ENCODE measurements at places on chromosomes 1 and 21.

DNA sequence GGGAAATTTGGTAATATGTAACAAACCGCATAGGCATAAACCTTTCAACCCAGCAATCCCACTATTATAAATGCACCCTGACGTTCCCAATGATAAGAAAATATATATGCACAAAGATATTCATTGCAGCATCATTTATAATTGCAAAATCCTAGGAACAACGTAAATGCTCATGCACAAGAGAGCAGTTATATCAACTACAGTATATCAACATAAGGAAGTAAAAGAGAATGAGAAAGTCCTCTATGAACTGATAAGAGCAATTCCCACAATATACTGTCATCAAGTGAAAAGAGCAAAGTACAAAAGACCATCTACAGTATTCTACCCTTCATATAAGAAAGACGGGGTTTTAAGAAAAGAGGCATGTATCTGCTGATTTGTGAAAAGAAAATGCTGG is 229.9 kb downstream of the SLC45A1 start:
- no peak for DNase-seq

DNA sequence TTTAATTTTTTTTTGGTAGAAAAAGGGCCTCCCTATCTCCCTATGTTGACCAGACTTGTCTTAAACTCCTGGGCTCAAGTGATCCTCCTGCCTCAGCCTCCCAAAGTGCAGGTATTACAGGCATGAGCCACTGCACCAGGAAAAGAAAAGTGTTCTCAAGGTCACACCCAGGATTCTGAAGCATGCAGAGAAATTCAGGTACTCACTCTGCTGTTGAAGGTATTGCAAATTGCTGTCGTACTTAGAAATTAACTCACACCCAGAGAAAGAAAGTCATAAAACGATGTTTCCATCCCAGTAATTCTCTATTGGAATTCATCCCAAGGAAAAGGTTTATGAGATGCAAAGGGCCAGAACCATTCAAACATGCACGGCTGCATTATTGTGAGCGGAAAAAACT is 73.7 kb downstream of the DHRS3 start:
- DNase-seq = no peak

GRCh38 chr1:212127221-212127620 is 91.7 kb downstream of the DTL start:
- DNase-seq = no peak

GRCh38 chr1:209767706-209768105 is 11.9 kb downstream of the TRAF3IP3 start:
- no peak for DNase-seq

DNA sequence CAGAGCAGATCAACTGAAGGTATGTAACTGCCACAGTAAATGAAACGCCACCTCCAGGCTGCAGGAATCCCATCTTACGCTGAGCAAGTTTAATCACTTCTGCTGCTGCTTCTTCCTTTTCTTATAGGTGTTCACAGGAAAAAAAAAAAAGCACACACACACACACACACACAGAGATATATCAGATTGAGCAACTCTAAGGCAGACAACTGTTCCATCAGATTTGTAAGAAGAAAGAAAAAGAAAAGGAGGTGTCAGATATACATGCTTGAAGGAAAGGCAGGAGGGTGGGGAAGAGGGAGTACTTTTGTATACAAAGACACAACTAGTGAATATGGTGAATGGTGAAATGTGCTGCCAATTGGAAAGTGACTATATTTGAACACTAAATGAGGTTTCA is 28.6 kb downstream of the DSTYK start:
- DNase-seq = no peak

DNA sequence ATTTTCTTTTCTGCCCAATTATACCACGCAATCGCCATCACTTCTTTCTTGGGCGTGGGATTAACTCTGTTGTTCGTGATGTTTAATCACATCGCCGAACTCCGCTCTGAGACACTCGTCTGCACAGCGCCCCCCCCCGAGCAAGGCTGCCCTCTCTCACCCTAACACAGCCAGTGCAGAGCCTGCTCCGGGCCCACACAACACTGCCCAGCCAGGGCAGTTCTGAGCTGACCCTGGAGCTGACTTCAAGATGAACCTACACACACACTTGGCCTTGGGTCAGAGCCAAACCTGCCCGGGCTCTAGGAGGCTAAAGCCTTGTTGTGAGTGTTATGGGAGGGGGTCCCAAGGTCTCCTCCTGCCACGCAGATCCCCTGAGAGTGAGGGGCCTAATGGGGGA is 64.6 kb upstream of the LRP8 start:
- no peak for DNase-seq

GRCh38 chr1:54600947-54601721 is 22.2 kb downstream of the FAM151A start:
- DNase-seq = no peak

DNA sequence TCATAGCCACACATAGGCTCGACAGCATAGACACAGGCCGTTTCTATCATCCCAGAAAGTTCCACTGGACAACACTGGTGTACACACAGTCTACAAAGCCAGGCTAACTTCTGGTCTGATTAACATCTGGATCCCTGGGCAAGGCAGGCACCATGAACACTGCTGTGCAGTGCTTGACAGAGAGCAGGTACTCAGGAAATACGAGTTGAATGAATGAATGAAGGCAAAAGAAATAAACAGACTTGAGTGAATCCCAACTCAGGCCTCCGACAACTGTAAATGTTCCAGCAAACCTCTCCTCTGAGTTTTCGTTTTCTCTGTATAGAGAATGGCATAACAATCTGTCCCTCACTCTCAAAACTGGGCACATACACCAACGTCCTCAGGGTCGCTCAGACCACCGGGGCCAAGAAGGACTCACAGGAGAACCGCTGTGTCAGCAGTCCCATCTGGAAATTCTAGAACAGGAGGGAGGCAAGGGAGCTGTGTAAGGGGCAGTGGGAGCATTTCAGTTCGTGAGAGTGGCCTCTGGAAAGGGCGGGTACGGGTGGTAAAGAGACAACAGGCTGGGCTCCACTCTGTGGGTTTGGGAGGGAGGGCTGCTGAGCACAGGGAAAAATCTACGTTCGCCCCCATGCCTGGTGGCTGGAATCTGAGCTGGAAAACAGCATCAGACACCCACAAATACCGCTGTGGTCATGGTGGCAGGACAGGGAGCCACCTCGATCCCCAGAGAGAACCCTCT is 15.1 kb upstream of the ECE1 start:
- DNase-seq = no peak

GRCh38 chr1:162080472-162081015 is 11.1 kb downstream of the NOS1AP start:
- DNase-seq = no peak

GRCh38 chr1:105373681-105374080 is 1624.0 kb downstream of the AMY1C start:
- DNase-seq = no peak

GRCh38 chr1:71921204-71921603 is 361.1 kb downstream of the NEGR1 start:
- DNase-seq = no peak

GRCh38 chr1:5708346-5709245 is 283.6 kb downstream of the NPHP4 start:
- DNase-seq = no peak

DNA sequence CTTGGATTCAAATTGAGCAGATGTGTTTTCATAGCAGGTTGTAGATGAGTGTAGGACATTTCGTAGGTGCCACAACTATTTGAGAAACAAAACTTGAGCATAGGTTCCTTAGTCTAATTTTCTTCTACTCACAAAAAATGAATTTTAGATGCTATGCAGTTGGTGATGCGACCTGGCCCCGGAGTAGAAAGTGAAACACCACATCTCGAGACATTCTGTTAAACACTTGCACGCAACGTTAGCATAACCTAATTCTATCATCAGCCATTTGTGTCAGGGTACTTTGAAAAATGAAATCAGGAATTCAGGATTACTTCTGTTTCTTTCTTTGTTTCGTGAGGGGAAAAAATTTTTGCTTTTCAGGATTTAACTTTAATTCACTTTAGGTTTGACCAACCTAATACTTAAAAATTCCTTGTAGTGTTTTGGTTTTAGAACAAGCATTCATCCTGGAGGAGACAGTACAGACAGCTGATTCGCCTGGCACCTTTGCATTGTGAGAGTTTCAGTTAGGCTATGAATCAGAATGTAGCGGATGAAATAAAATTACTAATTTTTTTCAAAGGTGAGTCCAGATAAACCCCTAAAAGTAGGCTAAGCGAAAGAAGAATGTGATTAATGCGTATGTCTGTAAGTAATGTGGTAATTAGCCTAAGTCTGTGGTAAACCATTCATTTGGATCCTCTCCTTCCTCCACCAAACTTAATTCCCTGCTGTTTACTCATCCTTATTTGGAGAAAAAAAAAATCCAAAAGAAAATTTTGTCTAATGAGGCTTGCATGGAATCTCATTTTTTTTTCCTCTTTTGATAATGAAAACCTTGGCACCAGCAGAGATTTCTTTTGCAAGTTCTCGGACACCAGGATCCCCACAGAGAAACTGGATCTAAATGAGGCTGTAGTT is 44.9 kb downstream of the MAP3K21 start:
- DNase-seq = no peak

- no peak for DNase-seq
Measured at GRCh38 chr1:169860750-169861149, 32.9 kb downstream of the SCYL3 start.

- no peak for DNase-seq
Measured at GRCh38 chr21:26147535-26147934, 23.0 kb downstream of the APP start.

- peak; percentile 82 for DNase-seq
Measured at GRCh38 chr1:206803221-206803730, 31.0 kb upstream of the IL10 start.

DNA sequence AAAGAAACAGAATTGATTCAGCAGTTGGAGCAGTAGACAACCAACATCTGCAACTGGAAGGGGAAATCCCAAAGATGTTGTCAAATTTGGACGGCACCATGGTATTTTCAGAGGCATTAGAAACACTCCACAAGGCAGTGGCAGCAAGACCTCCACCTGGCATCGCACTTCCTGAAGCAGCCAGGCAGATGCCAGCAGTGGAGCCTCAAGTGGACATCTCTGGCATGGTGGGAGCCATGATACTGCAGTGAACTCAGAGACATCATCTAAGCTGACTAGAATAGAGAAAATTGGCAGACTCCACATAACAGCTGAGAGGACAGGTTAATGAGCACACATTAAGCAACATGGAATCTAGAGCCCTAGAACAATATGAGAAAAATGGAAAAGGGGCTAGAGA is 33.9 kb upstream of the RGS8 start:
- DNase-seq = no peak

DNA sequence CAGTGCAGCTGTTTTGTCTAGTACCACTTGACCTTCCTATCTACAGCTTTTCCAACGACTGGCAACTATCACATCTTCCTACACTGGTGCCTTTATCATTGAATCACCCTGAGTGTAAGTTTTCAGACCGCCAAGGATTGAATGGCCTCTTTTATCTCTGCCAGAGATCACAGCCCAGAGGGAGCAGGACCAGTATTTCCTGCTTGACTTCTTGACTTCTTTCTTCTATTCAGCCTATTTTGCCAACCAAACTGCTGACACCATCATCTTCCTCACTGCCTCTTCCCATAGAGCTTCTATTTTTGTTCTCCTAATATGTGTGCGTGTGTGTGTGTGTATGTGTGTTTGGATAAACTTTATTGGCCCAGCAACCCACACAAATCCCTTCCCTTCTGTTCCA is 53.8 kb downstream of the SERBP1 start:
- DNase-seq = no peak

- no peak for DNase-seq
Measured at GRCh38 chr21:45088729-45089128, 14.3 kb downstream of the ADARB1 start.

DNA sequence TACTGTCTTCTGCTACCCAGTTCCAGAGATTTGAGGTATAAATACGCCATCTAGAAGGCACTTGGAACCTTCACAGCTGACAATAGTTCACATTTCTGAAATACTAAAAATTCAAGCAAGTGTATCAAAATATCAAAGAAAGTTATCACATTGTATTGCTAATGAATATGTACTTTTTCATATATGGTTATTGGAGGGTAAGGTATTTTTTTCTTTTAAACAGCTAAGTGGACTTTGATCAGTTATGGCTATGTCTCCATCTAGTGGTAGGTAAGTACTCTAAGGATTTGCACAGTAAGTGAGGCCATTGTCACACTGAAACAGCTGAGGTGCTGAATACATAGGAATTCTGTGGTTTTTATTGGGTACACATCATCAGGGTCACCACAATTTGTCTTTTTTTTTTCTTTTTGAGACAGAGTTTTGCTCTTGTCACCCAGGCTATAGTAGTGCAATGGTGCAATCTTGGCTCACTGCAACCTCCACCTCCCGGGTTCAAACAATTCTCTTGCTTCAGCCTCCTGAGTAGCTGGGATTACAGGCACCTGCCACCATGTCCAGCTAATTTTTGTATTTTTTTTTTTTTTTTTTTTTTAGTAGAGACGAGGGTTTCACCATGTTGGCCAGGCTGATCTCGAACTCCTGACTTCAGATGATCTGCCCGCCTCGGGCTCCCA is 49.1 kb upstream of the CR2 start:
- no peak for DNase-seq
